NCI-H1694 treated with DMSO at 0.1 percent for 48 hours (cell line): ENCODE measurements at places on chromosomes 3 and 15.

DNA sequence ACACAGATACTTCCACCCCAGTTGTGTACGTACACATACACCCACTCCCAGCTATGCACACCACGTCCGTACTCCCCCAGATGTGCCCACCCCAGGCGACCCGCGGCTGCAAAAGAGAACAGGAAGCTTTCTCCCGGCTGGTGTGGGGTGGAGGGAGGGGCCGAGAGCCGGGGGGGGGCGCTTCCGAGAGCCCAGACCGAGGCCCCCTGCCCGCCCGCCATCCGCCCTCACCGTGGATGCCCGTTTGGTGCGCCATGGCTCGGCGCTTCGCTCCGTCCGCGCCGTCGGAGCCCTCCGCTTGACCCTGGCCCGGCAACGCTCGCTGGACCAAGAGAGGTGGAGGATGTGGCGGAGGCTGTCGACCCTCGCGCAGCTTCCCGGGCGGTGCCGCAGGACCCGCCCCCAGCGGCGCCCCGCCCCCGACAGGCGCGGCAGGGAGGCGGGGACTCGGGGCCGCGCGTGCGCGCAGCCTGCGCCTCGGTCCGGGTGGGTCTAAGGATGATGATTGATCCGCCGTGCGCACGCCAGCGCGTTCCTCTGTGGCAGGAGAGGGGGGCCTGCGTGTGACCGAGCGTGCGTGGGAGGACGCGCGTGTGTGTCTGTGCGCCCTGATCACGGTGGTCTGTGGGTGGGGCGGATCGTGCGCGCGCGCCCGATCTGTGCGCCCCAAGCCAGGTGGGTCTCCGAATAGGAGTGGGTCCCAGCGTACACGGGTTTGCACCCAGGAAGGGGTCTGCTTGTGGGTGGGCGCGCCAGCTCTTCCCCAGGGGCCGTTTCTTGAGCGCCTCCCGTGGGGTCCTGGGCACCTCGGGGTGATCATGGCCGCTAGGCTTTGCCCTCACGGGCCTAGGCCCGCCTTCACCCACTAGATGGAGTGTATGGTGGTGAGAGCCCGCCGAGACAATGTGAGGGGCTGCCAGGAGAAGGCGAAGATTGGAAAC, at the start of gene TWF2:
TWF2 (minus strand) TSS at position 398 of the 941 bp plus-strand sequence; CDS start at position 256, 142 bp downstream.
- DNase-seq: no peak

DNA sequence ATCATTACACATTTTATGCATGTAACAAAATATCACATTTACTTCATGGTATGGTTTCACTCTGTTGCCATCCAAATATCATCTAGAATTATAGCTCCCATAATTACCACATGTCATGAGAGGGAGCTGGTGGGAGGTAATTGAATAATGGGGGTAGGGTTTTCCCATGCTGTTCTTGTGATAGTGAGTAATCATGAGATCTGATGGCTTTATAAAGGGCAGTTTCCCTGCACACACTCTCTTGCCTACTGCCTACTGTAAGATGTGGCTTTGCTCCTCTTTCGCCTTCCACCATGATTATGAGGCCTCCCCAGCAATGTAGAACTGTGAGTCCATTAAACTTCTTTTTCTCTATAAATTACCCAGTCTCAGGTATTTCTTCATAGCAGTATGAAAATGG, 123.4 kb downstream of the SATB1 start:
- DNase-seq: no peak

GRCh38 chr15:66968806-66969596, 96.4 kb upstream of the SMAD3 start:
- no peak for DNase-seq

GRCh38 chr3:105927741-105928140, 58.9 kb upstream of the CBLB start:
- DNase-seq: no peak

DNA sequence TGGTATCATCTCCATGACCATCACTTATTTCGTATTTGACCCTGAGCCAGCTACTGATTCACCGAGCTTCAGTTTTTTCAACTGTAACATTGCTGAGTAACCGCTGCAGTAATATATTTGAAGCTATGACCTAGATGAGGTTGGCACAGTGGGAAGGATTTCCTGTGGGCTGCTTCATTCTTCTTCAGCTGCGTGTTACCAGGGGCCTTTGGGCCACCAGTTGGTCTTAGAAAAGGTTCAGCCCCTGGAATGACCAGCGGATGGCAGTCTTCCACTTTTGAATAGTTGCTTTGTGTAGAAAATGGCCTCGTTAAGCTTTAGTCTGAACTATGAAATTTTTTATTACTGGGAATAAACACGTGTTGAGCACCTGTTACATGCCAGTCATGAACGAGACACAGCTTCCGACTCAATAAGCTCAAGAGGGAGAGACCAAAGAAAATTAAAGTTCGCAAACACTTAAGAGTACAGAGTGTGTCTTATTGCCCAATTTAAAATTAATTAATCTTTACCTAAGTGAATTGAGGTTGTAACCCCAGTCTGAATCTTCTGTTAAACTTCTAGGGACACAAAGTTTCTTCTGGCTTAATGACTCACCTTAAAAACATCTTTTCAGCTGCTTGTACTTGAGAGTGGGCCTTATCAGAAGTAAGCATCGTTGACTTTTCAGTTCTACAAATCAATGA, 57.6 kb upstream of the NR2E3 start:
- DNase-seq: peak; percentile 17

- DNase-seq: no peak
Observed at GRCh38 chr3:26091096-26091495, 301.2 kb downstream of the OXSM start.

DNA sequence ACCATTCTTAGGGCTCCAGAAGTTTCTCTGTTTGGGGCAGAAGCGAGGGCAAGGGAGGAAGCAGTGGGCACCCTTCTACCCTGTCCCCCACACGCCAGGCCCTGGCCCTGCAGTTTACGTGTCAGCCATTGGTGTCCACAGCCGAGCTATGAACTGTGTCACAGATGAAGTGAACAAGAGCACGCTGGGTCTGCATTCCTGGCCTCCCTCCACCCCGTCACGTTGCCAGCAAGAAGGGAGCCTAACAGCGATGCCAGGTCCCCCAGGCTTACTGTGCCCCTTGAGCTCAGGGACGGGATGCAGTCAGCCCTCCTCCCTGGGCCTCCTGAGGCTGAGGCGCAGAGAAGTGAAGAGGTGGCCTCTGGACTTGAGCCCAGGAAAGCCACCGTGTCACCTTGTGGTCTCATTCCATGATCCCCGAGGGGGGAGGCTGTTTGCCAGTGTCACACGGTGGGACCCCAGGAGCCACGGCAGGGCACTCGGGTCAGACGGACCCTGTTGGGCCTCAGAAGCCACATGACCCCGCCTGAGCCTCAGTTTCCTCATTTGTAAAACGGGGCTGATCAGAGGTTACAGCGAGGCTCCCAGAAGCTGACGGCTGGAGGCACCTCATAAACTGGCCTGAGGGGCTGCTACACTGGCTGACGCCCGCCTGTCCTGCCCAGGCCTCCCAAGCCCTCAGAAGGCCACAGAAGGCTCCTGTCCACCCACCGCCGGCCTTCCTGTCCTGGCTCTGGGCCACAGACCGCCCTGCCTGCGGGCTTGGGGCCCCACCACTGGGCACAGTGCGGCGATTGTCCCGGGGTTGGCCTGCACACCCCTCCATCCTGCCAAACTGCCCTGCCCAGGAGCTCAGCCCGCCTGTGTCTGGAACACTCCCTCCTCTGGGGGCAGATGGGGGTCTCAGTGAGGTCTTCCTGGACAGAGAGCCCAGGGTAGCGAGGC, 18.6 kb downstream of the IQSEC1 start:
- no peak for DNase-seq

GRCh38 chr15:43941555-43941954, 114.8 kb downstream of the WDR76 start:
- DNase-seq: no peak

GRCh38 chr3:122774564-122774963, 19.1 kb downstream of the HSPBAP1 start:
- DNase-seq: no peak

DNA sequence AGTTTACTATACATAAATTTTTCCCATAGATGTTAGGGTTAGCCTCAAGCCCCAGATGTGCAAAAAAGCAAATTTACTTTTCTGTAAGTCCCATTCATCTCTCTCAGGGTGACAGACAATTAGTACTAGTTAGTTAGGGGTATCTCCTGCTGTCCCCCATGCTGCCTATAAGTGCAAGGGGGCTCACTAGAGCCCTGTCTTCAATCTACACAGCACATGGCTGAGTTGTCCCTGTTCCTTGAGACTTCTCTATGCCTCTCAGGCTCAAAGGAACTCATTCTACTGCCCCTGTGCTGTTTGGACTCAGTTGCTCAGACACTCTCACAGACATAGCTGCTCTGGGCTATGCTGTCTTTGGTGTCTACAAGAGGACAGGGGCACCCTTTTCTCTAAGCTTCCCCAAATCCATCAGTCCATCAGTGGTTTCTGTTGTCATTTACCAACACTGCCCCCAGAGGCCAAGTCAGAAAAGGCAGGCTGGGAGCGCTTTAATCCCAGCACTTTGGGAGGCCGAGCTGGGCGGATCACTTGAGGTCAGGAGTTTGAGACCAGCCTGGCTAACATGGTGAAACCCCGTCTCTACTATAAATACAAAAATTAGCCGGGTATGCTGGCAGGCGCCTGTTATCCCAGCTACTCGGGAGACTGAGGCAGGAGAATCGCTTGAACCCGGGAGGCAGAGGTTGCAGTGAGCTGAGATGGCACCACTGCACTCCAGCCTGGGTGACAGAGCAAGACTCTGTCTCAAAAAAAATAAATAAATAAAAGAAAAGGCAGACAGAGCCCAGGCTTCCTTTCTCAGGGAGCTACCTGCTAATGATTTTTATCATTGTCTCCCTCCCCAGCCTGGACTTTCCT, 31.4 kb upstream of the PRTG start:
- no peak for DNase-seq
